ENCODE measurements at places on chromosomes 16 and 17.

- no peak for DNase-seq
Observed at GRCh38 chr16:84090211-84090610, 26.5 kb downstream of the MBTPS1 start.

DNA sequence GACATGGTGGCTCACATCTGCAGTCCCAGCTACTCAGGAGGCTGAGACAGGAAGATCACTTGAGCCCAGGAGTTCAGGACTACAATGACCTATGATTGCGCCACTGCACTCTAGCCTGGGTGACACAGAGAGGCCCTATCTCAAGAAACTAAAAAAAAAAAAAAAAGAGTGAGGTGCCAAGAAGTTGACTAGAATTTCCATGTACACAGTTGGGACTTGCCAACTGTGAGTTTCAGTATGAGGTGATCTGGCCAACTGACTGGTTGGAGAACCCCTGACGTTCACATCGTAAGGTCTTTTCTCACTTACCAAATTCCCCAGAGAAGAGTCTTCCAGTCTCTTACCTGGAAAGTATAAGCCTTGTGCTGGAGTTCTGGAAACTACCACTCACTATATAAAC, 3.1 kb upstream of the MED11 start:
- DNase-seq = no peak

DNA sequence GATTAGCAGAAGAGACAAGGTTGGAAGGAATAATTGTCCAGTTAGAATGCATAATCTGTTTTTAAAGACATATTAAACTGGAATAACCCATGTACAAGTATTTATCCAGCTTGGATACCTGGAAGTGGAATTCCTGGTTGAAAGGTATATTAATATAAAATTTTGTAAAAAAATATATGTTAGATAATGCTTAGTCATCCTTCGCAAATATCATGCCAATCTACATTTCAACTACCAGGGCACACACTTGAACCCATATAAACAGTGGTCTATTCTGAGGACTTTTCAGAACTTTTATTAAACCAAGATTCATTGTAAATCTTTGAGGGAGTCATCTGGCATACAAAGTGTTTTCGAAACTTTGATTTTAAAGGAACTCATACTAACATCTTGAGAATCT, 269.1 kb upstream of the HSBP1 start:
- DNase-seq = no peak

DNA sequence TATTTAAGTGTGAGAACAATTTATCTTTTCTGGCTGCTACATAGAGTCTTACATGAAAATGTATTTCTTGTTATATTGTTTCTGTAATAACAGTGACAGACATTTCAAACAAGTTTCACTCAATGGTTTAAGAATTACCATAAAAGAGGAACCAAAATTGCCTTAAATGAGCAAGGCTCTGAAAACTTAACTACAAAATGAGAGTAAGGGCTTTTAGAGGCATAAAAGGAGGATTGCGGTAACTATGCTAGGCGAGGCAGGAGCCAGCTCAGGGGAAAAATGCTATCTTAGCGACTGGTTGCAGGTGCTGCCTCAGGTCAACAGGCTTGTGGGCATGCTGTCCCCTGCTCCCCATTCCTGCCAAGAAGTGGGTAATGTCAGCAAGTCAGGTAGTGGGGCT, 81.7 kb upstream of the MSI2 start:
- DNase-seq = no peak

Measured in heart left ventricle (tissue), 16 donors.